Nephron progenitor cell (in vitro differentiated cells): ENCODE measurements at places on chromosomes 13 and 19.

DNA sequence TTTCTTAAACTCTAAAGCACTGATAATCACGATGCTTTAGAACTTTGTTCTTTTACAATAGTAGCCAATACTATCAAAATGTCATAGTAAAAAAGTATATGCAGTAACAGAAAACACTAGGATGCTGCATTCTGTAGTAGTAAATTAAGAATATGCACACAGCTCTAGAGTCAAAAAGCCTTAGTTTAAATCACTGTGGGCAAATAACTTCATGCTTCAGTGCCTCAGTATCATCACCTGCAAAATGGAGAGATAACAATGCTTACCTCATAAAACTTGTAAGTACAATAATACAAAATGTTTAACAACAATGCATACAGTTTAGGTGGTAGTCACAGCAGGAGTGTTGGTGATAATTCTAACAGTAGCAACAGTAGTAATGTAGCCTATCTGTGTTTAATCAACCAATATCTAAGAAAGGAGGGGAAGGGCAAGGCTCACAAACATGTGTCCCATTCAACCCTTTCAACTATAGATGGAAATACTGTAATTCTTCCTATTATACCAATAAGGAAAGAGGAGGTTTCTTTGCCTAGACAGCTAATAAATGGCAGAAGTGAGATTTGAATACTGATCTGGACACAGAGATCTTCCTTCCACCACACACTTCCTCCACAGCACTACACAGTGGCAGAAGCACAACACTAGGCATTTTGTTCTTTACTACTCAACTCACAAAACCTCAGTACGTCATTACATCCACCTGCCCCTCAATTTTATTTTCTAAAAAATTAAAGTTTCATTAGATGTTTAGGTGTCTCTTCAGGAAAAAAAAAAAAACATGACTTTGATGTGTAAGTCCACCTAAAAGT is 4.6 kb downstream of the RBM26 start:
- DNase-seq, result no peak

DNA sequence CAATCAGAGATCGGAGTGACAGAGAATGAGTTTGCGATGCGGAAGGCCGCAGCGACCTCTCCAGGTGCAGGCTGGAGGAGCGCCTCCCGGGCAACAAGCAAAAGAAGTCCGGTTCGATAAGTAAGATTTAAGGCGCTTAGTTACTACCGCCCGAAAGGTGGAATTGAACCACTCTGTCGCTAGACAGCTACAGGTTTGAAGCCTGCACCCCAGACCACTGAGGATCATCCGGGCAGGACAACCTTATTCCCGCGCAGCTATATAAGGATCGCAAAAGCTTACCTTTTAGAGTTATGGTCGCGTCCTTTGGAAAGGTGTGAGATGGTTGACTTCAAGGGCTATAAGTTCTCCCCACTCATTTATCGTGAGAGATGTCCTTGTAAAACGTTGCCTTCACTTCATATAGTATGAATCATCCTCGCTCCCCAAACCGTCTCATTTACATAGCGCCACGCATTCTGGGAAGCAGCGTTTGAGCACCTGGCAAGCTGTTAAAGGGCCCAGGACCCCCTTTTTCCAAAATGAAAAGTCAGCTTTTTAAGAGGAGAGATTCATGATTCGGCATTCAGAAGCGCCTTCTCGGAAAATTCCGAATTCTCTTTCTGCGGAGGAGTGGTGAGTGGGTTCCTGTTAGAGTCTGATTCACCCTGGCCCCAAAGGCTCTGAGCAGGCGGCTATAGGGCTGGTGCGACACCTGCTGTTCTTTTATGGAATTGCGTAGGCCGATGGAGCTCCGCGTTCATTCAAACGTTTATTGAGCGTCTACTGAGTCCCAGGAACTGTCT is 10.8 kb downstream of the FOSB start:
- DNase-seq, result peak; percentile 88

DNA sequence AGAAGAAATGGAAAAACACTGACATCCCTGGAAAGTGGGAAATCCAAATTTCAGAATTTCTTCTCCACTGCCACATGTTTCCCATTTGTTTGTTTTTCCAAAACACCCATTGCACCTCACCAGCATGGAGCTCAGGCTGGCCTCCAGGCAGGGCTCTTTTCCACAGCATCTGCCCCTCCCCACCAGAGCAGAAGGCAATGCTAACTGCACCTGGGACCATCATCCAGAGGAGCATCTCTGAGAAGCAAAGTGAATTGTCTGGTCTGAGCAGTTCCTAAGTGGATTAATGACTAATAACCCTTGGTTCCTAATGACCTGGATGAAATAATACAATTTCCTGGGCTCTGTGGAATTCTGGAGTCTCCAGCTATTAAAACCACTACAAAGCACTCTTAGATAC is 8.8 kb upstream of the CYSLTR2 start:
- no peak for DNase-seq

GRCh38 chr19:947707-948539 is 22.1 kb downstream of the ARID3A start:
- no peak for DNase-seq

GRCh38 chr19:54435551-54436016 is 13.4 kb upstream of the LENG8 start:
- no peak for DNase-seq

DNA sequence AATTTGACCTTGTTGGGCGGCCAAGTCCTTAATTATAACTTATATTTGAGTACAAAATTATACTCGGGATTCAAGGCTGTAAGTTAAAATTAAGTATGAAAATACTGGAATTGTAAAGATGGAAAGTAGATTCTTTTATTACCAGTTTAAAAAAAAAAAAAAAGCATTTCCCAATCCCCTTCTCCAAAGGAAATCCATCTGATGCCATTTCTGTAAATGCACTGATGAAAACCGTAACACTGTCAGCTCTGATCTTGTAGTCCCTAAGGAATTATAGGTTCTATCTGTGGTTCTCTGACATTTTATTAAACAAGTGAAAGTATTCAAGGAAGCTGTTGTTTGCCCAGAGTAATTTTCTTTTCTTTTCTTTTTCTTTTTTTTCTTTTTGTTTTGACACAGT is 41.6 kb upstream of the HNRNPA1L2 start:
- DNase-seq, result no peak

DNA sequence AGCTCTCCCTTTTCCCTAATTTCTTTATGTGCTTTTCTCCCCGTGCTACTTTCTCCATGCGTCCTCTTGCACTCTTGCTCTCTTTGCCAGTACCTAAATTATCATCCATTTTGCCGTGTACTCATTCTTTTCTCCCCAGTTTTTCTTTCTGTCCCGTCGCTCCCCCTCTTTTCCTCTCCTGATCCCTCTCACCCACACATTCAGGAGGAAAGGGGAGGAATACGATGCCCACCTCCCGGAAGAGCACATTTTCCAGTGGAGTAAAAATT is 821 bp downstream of the ZNF616 start:
- DNase-seq, result no peak

- peak; percentile 71 for DNase-seq
These were observed 3.1 kb downstream of the FGF9 start for GRCh38 chr13:21673789-21674489.

DNA sequence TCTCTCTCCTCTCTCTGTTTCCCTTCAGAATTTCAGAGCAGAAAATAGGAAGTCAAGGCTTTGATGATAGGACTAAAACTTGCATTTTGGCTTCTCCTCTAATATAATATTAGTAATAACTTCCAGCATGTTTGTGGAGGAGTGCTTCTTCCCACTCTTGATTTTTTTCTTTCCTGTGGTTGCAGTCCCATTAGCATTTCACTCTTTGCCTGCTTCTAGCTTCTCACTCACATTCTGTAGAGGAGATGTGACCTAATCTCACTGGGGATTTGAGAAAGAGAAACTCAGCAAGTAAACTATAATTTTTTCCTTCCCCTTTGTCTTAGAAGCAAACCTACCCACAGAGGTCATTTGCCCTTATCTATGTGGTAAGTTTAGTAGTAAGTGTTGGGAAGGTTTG is 169.4 kb upstream of the HTR2A start:
- no peak for DNase-seq

DNA sequence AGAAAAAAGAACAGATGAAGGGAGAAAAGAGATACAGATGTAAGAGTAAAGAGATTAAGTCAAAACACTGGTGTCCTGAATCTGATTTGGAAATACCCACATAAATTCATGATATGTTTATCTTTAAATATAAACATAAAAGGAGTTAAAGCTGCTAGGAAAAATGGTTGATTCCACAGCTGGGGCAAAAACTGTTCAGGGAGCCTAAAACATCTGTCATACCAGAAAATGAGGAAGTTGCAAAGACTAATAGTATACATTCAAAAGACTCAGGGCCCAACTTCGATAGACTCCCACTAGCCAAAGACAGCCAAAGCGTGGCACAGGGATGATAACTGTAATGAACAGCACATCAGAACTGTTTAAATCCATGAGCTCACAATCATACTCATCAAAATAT is 62.0 kb downstream of the ABCC4 start:
- DNase-seq, result no peak

GRCh38 chr19:39345956-39346355 is 3.7 kb downstream of the SAMD4B start:
- DNase-seq, result no peak

GRCh38 chr13:113260996-113261395 is 36.0 kb upstream of the LAMP1 start:
- no peak for DNase-seq

- no peak for DNase-seq
These were observed 117.6 kb downstream of the GGACT start for GRCh38 chr13:100470866-100471505.

DNA sequence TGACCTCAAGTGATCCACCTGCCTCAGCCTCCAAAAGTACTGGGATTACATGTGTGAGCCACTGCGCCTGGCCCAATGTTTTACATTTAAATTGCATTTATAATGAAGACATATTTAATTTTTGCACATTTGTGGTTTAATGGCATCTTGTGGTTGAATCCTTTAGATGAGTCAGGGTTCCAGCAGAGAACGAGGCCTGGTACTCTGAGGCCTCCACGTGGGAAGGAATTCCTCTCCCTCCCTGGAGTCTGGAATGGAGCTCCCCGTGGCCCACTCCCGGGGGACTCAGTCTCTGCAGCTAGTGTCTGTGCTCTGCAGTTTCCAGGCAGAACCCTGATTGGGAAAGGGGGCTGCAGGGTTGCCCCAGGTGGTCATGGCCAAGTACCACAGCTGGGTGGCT is 24.2 kb downstream of the ZFR2 start:
- DNase-seq, result no peak

GRCh38 chr19:3801412-3802096 is 15.4 kb upstream of the MATK start:
- DNase-seq, result peak; percentile 70

DNA sequence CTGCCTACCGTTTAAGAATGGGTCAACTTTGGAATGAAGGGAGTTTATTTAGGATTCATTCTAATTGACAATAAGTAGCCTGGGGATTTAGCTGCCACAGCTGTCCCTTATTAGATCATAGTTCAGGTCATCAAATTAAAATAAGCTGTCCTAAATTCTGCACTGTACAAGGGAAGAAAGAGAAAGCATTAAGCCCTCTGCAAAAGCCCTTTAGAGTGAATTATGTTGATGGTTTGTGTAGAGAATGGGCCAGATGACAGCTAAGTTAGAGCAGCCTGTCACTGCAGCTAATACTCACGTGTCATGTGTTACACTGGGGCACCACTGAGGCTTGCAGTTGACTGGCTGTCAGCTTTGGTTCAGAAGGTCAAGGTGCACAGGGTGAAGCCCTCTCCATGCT is 737.1 kb upstream of the SLC10A2 start:
- no peak for DNase-seq

GRCh38 chr13:113935001-113935844 is 38.7 kb downstream of the C13orf46 start:
- peak; percentile 26 for DNase-seq

DNA sequence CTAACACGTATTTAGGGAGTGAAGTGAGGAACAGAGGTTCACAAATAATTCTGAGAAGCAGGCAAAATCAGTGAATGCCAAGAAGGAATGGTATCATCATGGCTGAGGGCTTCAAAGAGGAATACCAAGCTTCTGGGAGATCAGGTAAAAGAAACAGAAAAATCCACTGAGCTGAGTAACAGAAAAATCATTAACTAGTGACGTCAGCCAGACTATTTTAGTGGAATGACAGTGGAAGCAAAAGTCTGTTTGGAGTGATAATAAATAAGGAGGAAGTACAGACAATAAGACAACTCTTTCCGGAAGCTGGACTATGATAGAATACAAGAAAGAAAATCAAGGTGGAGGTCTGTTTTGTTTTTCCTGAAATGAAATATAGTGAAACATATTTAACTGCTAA is 83.5 kb downstream of the SACS start:
- no peak for DNase-seq

DNA sequence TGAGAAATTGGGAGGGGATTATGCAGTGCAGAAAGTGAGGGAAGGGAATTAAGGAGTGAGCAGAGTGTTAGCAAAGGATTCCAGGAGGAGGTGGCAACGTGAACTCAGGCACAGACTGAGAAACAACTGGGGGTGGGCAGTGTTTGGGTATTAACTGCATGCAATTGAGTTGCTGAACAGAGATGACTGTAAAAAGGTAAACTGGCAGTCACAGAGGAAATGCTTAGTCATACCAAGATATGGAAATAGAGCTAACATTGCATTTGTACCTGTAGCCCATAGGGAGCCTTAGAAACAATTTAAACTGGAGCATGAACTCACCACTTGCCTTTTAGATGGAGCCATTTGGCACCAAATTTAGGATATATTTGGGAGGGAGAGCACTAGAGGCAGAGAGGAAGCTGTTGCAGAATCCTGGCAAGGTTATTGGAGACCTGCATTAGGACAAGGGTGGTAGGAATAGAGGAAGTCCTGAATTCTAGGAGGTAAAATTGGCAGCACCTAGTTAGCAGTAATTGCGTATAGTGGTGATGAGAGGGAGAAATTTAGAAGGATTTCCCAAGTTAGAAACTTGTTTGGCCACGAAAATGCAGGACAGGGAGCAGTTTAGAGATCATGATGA is 100.6 kb upstream of the FRY start:
- DNase-seq, result no peak

DNA sequence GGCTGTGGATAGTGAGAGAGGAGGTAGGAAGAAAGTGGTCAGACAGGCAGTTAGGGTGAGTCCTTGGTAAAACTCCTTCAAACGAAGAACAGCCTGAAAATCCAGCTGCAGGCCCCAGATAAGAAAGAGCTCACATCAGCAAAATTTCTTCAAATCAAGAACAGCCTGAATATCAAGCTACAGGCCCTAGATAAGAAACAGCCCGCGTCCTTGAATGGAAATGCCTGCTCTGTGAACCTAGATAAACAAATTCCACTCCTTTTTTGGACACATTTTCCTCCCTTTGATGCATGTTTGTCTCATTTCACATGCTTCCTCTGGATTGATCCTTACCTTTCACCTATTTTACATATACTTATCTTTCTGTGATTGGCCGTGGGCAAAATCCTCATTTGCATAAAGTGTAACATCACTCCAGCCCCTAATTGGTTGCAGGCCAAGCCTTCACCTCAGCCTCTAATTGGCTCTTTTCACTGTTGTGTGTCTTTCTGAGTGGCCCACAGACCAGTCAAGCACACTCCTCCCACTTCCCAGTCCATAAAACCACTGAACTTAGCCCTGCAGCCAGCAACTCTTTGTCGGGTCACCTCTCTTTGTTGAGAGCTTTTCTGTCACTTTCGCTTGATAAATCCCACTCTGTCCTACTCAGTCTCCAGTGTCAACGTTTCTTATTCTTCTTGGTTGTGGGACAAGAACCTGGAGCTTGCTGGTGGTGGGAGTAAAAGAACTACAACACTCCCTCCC is 6.0 kb upstream of the SULT2A1 start:
- no peak for DNase-seq

GRCh38 chr19:56764196-56764695 is 76.3 kb downstream of the PEG3 start:
- DNase-seq, result no peak

- DNase-seq, result no peak
These were observed 10.3 kb upstream of the BICRA start for GRCh38 chr19:47598407-47599349.
